ENCODE measurements at places on chromosomes 4 and X.

- DNase-seq, result no peak
Measured at GRCh38 chrX:11458170-11458569, 165.0 kb downstream of the AMELX start.

DNA sequence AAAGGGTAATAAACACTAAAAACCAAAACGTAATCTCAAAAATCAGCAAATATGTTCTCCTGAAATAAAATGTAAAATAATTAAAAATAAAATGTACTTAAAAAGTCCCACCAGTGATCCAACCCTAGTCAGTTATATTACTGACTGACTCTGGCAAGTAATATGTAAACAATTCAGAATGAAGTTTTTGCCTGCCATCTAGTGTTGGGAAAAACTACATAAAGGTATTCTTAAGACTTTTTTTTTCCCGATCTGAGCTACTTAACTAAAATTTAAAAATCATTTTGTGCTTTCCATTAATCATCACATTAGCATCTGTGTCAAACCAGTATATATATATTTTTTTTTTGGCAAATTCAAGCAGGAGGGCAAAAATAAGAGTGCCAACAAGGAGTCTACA is 24.0 kb downstream of the RCHY1 start:
- DNase-seq, result no peak

DNA sequence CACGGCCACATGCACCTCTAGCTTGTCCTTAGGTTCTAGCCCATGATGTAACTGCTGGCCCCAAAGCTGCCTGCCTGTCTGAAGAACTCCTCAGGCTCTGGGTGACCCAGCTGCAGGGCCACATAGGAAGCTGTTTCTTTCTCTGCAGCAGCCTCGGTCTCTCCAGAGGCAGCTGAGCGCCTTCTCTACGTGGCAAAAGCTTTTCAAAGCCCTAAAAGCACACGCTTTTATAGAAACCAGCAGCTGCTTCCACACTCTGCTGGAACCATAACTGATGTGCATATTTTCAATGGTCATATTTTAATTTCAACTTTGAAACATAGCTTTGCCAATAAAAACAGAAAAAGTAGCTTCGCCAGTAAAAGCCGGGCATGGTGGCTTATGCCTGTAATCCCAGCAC is 37.4 kb downstream of the FAM53A start:
- DNase-seq, result no peak

DNA sequence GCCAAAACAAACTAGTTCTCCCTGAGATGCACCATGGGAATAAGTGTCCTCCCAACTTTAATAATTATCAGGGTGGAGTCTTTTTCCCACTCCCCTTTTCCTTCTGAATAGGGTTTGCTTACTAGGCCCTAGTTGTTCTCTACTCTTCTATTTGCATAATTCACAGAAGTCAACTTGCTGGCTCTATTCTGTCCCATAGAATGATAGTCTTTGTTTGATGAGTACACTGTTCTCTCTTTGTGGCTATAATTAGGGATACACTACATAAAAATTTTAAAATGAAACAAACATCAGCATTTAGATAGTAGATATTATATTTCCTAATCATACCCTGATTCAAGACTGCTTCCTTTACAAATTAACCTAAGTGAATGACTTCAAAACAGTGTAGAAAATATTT is 10.3 kb downstream of the PDHA2 start:
- DNase-seq, result no peak

GRCh38 chr4:43452948-43453347 is 560.4 kb downstream of the GRXCR1 start:
- DNase-seq, result no peak

- no peak for DNase-seq
Measured at GRCh38 chr4:74623041-74623440, 171.3 kb downstream of the BTC start.

GRCh38 chrX:129559783-129560182 is 19.7 kb downstream of the OCRL start:
- DNase-seq, result no peak

- no peak for DNase-seq
Measured at GRCh38 chr4:119750771-119751170, 122.2 kb upstream of the PDE5A start.

- DNase-seq, result no peak
Measured at GRCh38 chr4:101035487-101035886, 311.8 kb downstream of the PPP3CA start.

GRCh38 chr4:186366326-186366725 is 100.3 kb downstream of the F11 start:
- no peak for DNase-seq

GRCh38 chr4:26784207-26784865 is 76.3 kb upstream of the STIM2 start:
- no peak for DNase-seq

GRCh38 chr4:1337376-1337831 is 9.6 kb upstream of the UVSSA start:
- peak; percentile 71 for DNase-seq

DNA sequence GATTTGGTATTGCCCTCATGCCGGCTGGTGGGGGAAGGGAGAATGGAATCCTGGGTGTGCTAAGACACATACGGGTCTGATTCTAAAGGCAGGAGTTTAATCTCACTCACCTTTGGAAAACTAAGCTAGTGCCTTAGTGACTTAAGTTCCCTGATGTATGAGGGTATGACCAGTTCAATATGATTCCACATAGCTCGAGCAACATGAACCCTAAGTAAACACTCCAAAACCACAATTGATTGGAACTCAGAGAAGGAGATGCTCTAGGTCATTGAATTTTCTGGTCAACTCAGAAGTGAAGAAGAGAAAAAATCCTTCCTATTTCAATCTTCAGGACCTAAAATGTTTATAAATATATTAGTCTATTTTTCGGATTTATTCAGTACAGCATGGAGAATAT is 420.1 kb upstream of the INTU start:
- DNase-seq, result no peak

- no peak for DNase-seq
Measured at GRCh38 chr4:118927974-118928373, 39.3 kb downstream of the SYNPO2 start.

DNA sequence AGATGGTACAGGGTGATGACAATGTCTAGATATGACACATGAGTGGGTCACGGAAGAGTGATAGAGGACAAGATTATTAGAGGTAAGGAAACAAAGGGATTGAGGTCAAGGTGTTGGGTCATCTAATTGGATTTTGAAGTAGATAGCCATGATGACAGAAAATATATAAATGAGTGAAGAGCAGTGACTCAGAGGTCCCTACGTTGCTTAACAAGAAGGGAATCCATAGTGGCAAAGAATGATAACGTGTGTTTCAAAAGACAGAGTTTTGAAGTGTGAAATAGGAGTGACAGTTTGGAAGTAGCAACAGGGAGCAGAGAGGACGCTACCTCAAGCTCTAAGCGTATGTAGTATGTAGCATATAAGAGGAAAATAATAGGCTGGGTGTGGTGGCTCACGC is 22.2 kb upstream of the CAMK2D start:
- no peak for DNase-seq

DNA sequence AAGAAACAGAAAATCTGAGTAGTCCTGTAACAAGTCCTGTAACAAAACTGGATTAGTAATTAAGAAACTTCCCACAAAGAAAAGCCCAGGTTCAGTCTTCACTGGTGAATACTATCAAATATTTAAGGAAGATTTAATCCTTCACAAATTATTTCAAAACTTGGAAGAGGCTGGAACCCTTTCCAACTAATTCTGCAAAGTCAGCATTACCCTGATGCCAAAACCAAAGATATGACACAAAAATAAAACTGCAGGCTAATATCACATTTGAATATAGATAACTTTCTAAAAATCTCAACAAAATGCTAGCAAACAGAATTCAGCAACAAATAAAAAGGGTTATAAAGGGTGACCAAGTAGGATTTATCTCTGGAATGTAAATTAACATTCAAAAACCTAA is 80.5 kb downstream of the AR start:
- no peak for DNase-seq

DNA sequence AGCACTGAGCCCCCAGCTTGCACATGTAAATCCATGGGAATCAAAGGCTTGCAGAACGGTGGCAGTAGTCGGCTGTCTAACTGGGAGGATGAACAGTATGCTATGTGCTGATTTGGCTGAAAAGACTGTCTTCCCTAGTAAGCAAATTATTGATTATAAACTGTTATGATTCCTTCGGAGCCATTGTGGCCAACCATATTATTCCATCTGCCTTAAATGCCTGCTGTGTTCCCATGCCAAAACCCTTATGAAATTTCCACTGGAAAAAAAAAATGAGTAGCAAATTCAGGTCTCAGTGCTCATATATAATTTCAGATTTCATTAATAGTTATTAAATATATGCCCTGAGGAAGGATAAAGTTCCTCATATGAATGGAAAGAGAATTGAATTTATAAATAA is 132.7 kb upstream of the MID1 start:
- DNase-seq, result no peak

GRCh38 chr4:8860892-8861575 is 10.6 kb downstream of the HMX1 start:
- no peak for DNase-seq

DNA sequence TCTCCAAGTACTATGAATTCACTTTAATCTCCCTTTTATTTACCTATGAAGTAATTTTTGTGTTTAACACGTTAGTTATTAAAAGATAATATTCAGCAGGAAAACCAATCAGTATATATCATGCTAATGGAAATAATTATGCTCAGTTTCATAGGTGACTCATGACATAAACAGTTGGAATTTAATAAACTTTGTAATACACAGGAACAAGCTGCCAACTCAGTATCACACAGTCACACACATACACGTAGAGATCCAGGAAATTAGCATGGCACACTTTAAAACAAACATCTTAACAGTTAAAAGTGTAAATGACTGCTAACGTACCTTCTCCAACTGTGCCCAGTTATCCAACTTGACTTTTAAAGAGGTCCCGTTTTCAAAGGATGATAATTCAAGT is 2.3 kb downstream of the SPATA4 start:
- DNase-seq, result no peak

GRCh38 chr4:87529187-87529586 is at the start of gene SPARCL1:
TSS of gene SPARCL1 (minus strand) at chr4:87529376. CDS start at chr4:87499574, 29,802 bp downstream.
- DNase-seq, result no peak

DNA sequence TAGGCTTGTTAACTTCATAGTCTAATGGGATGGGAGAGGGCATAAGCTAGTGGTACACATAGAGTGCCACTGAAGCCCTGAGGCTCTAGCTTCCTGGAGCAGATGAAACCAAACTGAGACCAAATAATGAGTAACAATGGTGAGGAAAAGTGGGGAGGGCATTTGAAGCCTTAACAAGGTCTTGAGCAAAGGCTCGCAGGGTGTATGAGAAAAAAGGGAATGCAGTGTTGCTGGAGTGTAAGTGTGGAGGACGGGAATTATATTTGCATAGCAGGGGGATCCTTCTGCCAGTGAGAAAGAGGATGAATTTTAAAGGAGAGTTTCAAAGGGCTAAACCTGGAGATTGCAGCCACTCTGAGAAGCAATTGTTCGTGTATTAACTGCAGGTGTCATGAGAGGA is 263.1 kb downstream of the ANK2 start:
- no peak for DNase-seq

- no peak for DNase-seq
Measured at GRCh38 chrX:17741123-17741511, 3.8 kb downstream of the SCML1 start.

DNA sequence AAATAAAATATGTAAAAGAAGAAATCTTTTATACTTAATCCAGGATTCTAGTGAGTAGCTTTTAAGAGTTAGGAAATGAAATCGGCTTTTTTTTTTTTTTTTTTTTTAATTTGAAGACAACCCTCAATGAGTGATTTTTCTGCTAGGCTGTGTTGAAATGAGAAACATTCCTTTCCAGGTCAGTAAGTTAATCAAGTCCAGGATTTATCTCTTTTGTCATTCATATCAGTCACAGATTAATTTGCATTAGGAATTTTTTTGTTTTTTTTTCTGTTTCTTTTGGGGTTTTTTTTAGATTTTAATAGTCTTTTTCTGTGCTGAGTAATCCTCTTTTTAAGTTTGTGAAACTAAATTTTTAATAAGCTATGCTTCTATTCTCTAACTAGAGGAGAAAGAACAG is 448.1 kb downstream of the ADGRL3 start:
- no peak for DNase-seq

GRCh38 chrX:147803948-147804347 is 107.8 kb upstream of the FMR1 start:
- peak; percentile 2 for DNase-seq

GRCh38 chrX:96763608-96764007 is 79.0 kb downstream of the DIAPH2 start:
- no peak for DNase-seq

DNA sequence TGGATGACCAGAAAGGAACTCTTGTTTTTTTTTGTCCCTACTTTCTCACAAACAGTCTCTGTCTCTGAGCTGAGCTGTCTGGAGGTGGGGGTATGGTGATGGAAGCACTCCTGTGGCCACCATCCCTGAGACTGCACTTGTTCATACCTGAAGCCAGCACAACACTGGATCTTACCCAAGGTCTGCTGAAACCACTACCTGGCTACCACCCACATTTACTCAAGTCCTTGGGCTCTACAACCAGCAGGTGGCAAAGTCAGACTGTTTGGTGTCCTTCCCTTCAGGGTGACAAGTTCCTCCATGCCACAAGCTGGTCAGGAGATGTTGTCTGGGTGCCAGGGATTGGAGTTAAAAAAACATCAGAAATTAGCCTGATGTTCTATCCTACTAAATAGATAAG is 89.7 kb downstream of the NEXMIF start:
- DNase-seq, result no peak

- DNase-seq, result no peak
Measured at GRCh38 chr4:7770224-7771050, 169.2 kb downstream of the AFAP1 start.

DNA sequence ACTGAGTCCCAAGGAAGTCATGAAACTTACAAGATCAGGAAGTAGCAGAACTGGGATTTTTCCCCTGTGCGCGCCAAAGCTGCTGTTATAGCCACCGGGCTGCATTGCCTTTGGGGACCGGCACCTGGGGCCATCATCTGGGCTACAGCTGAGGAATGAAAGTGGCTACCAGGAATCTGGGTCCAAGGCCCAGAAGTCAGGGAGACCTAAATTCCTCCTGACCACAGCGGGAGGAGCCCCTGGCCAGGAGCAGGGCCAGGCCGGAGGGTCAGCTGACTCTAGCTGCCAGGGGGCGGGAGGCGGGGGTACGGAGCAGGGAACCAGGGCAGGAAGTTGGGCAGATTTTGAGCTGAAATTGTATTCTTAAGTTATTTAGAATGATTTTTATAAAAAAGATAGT is 242.4 kb downstream of the EVC2 start:
- DNase-seq, result no peak

- no peak for DNase-seq
Measured at GRCh38 chr4:68388347-68388865, 38.5 kb upstream of the YTHDC1 start.

- DNase-seq, result no peak
Measured at GRCh38 chr4:82429728-82430192, 502 bp downstream of the HNRNPDL start.

- peak; percentile 70 for DNase-seq
Measured at GRCh38 chr4:7987148-7987989, 47.7 kb upstream of the AFAP1 start.
